NCI-H774 (cell line): ENCODE measurements at places on chromosomes 6 and 20.

DNA sequence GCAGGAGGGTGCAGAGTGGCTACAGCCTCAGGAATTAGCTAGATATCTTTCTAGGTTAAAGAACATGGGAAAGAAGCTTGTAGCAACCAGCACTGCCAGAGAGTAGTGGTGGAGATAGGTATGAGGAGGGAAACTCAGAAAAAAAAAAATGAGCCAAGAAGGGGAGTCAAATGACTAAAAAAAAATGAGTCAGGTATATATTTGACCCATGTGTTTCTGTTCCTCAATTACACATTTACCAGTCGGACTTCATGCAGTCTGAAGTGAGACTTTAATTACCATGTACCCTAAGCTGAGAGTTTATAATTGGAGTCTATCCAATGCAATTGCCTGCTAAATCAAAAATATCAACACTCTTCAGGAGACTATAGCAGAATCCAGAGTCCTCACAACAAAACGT lies 964.6 kb downstream of the HACE1 start:
- no peak for DNase-seq

- DNase-seq: no peak
Observed at GRCh38 chr20:49700411-49701185, 13.1 kb downstream of the B4GALT5 start.

DNA sequence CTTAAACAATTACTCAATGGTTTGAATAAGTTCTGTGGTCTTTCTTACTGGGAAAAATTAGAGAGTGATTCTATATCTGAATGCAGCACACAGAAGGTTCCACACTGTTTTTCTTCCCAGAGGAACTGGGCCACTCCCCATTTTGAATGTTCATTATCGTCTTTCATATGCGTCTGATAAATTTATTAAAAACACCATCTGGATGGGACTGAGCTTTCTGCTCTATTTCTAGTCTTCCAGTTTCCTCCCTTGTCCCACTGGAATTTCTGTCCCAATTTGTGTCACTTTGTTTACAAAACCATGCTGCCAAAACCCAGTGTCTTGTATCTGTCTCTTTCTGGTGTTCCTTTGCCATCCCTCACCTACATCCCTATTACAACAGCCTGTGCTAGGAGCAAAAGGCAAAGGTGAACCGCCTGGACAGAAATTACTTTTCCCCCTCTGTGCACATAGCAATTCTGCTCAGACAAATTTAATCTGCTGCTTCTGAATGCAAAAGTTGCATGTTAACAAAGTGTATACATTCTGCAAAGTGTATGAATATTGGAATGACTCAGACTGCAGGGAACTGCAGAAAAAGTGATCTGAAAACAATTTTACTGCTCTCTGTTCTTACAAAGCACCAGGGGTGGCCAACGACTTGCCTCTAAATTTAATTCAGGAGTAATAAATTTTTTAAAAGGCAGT lies 333.6 kb downstream of the BTBD9 start:
- no peak for DNase-seq

- no peak for DNase-seq
Observed at GRCh38 chr6:30378290-30378937, 33.5 kb downstream of the RPP21 start.

- no peak for DNase-seq
Observed at GRCh38 chr6:131807321-131807643, 538 bp upstream of the ENPP1 start.

DNA sequence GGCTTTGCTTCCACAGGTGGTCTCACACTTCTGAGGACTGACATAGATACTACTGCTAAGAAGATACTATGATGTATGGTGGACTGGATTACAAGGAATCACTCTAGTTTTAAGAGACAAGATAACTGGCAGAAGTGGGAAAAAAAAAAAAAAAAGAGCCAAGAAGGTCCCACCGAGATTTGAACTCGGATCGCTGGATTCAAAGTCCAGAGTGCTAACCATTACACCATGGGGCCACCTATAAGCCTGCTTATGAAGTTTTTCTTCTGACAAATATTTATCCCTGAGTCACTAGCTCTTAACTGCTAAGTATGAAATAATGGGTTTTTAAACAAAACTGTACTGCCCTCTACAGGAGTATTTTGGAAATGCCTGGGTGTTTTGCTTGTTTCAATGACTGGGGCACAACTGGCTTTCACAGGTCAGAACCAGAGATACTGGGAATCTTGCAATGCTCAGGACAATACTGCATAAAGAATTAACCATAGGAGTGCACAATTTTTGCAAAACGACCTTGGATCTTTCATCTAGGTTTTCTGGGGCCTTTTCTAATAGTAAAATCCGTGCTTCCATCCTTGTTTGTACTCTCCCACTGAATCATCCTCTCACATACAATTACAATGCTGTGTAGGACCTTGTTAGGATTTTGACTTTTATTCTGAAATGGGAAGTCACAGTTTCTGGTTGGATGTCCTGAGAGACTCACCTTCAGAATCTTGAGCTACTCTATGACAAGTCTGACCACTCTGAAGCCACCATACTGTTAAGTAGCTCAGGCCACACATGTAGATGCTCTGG lies 116.3 kb downstream of the OR2B2 start:
- peak; percentile 85 for DNase-seq

DNA sequence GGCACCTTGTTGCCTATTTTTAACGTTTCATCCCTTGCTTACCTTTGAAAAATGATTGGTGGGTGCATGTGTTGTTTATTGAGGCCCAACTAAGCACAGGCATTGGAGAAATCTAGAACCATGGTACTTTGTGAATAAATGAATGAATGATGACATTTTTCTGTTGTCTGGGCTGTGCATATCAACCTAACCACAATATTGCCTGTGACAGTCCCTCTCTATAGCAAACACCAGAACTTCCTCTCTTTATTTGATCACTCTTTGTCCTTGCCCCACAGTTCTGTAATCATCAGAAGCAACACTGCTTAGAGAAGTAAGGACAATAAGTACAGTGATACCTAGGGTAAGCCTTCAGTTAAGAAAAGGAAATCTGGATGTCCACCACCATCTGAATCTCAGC lies 75.1 kb downstream of the TBC1D7 start:
- no peak for DNase-seq

DNA sequence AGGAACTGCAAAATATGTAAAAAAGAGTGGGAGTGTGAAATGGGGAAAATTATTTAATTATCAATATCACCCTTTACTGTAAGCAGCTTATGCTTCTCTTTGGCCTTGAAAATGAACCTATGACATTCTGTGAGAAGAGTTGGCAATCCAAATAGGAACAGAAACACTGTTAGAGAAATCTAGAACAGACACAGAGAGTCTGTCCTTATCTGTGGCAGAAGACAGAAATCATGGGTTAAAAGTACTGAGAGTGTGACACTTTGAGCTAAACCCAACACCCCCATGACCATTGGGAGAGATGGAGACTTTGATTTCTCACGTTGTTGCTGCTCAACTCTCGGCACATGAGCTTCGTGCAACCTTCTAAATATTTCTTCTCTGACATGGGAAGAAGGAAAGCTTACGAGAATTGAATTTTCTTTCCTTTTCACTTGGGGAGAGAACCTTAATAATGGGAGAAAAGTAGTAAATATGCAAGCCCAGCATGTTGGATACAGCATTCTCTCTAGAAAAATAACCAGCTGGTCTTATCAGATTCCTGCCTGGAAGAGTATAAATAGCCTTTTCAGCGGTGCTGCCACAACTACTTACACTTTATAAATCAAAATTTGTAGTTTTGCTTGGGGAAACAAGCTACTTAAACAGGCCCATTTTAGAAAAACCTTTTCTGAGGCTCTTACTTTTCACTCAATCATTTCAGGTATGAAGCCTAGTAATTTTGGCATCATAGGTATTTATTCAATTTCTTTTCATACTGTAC lies 49.4 kb upstream of the NOX3 start:
- no peak for DNase-seq

DNA sequence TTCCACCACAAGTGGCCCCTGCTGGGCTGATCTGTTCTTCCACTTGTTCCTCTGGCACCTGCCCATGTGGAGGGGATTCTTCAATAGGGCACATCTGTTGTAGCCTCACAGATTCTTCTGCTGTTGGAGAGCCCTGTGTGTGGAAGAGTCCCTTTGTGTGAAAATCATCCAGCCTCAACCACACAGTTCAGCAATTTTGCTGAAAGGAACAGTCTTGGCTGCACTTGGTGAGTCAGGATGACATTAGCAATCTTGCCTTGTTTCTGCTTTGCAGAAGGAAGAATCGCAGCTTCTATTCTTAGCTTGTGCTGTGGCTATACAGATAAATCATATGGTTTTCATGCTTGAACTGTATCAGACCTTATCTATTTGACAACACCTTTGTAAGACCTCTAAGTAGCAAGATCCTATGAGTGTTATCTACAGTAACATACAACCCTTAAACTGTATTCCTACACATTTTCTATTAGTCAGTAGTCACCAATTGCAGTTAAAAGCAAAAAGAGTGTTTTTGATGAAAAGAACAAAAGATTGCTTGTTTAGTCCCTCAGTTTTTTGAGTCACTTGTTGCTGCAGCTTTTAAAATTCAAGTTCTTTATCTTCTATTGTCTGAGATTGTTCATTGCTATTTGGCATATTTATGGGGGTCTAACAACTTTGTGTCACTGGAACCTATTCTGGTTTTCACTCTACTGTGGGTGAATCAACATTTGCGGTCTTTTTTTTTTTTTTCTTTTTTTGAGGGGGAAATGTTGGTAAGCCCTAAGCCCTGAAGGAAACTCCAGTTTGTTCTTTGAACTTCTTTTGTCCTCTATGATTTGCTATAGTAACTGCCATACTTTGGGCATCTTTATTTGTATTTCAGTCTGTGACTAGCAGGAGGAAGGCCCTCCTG lies 231.6 kb downstream of the TFAP2B start:
- DNase-seq: no peak

DNA sequence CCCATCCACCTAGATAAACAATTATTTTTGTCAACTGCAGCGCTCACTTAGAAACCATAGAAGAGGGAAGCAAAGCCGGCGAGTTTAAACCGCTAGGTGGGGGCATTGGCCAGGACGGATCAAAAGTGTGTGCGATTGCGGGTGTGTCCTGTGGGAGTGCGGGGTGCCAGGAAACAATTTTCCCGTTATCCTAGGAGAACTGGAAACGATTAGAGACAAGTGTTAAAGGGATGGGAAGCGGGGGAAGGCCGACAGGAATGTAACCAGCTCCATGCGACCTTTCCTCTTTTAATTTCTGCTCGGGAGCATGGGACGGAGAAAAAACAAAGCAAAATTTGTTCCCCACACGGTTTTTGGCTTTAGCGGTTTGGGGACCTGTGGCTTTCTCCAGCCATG lies 2.8 kb upstream of the HTR1B start:
- DNase-seq: peak; percentile 84

- DNase-seq: no peak
Observed at GRCh38 chr6:34673064-34673463, 23.5 kb downstream of the ILRUN start.

GRCh38 chr6:156308604-156309003 lies 468.6 kb upstream of the ARID1B start:
- no peak for DNase-seq

GRCh38 chr6:134077301-134077700 lies 24.9 kb upstream of the SLC2A12 start:
- no peak for DNase-seq

DNA sequence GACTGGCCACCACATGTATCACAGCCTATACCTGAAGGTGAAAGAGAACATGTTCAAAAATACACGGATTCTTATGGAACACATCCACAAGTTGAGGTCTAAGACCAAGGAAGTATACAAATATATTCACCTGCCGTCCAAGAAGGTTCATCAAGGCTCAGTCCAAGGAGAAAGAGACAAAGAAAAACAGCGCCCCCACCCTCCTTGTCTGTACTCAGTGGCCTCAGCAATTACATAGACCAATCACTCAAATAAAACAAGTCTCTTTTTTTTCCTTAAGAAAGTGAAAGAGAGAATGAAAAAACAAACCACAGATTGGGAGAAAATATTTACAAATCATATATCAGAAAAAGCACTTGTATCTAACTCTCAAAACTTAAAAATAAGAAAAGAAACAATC lies 19.5 kb downstream of the CPXM1 start:
- DNase-seq: no peak

GRCh38 chr6:31339210-31339609 lies 17.8 kb downstream of the HLA-B start:
- DNase-seq: no peak

DNA sequence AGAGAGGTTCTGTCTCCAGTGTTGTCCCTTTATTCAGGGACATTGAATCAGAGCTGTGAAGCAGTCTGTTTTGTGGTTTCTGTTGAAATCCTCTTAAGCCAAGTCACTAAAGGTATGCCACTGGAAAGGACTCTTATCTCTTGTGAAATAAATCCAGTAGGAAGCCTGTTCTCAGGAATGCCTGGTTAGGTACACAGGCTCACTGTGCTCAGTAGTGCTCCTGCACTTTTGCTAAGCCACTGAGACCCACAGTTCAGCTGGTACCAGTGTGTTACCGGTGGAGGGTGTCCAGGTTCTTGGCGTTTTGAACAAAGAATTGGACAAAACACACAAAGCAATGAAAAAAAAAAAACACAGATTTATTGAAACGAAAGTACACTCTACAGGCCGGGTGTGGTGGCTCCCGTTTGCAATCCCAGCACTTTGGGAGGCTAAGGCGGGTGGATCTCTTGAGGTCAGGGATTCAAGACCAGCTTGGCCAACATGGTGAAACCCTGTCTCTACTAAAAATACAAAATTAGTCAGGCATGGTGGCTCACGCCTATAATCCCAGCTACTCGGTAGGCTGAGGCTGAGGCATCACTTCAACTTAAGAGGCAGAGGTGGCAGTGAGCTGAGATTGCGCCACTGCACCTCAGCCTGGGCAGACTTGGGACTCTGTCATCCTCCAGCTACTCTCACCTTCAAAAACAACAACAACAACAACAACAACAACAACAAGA lies 186.1 kb downstream of the JARID2 start:
- DNase-seq: no peak

DNA sequence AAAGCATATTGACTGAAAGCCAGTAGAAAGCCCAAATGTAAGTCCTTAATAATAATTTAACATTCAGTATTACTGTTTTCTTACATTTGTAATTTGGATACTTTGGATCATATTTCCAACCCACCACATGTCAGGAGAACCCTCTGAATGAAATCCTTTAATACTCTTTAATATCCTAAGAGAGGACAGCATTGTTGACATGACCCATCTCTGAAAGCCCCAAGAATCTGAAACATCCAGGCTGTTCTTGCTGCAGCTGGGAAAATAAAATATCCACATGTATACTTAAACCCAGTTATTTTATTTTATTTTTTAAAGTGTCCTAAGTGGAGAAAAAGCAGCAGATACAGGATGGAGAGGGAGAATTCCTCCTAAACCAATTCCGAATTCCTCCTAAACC lies 130.8 kb upstream of the RIPOR2 start:
- DNase-seq: no peak

GRCh38 chr20:53599378-53599777 lies 5.7 kb upstream of the ZNF217 start:
- no peak for DNase-seq

DNA sequence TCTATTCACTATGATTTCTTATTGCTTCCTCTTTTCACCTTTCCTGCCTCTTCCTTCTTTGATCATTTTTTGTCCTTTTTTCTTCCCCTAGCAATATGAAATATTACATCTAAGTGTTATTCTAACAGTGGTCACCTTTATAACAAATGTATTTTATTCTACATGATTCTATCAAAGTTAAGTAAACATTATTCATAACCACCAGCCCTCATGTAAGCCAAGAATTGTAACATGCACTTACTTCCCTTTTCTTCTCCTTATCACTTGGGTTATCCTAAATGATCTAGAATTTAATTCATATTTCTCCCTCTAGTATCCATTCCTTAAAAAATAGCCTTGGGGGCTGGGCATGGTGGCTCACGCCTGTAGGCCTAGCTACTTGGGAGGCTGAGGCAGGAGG lies 88.3 kb upstream of the SLC22A23 start:
- no peak for DNase-seq

GRCh38 chr6:163392533-163392932 lies 22.0 kb upstream of the QKI start:
- DNase-seq: no peak

GRCh38 chr6:143677891-143678791 lies at the start of gene PHACTR2:
TSS of gene PHACTR2 (plus strand) at chr6:143677965. CDS start at chr6:143678164, 199 bp downstream.
- DNase-seq: peak; percentile 14
